ENCODE measurements at places on chromosomes 3 and 15.
A peak's percentile ranks its signal among the peaks of the same experiment; 100 is the strongest.

DNA sequence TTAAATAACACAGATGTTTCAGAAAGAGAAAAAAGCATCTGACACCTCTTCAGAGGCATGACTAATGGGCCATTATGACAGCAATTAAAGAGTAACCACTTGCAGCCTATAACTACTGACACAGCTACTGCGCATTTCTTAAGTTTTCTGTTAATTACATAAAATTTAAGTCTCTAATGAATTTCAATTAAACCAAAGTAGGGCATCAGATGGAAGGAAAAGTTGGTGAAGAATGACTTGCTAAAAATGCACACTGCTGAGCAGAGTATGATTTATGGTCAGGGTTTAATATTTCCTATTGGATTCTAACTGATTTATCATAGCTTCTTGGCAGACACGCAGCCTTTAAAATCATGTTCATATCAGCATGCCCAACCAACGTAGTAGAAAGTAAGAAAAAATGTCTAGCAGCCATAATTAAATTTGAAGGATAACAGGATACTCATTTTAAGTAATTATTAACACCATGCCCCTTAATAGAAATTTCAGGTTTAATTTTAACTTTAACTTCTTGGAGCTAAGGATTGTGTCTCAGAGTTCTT is 140.0 kb downstream of the CBLB start:
- DNase-seq: no peak

- no peak for DNase-seq
These were observed 29.3 kb upstream of the SH3BP5 start for GRCh38 chr3:15361494-15362214.

- DNase-seq: no peak
These were observed 51.6 kb downstream of the ABHD2 start for GRCh38 chr15:89139613-89140499.

DNA sequence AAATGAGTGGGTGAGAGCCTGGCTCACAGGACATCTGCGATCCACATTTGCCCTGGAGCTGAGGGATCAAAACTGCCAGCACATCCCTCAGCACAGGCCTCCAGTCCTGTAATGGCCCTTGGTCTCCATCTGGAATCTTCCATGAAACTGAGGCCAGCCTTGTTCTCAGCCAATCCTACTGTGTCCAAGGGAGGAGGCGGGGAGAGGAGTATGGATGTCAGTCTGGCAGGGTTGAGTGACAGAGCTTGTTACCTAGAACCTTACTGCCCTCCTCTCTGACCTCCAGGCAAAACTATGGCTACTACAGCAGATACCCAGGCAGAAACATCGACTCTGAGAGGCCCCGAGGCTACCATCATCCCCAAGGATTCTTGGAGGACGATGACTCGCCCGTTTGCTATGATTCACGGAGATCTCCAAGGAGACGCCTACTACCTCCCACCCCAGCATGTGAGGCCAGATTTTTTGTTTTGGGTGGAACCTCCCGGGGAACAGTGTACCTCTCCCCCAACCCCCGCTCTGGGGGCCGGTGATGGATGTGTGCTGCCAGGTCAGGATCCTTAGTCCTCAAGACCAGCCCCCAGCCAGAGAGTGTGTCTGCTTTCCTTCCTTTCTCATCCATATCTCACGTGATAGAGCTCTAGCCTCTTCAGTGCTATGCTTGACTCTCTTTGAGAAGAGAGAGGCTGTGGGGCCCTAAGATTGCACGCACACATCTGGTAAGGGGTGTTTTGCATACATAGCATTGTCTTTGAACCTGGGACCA is 41.3 kb downstream of the CHDH start:
- DNase-seq: no peak

GRCh38 chr3:127101411-127102187 is 91.3 kb upstream of the PRR23E start:
- DNase-seq: no peak

GRCh38 chr15:101091080-101092017 is 160.5 kb downstream of the CHSY1 start:
- DNase-seq: no peak

DNA sequence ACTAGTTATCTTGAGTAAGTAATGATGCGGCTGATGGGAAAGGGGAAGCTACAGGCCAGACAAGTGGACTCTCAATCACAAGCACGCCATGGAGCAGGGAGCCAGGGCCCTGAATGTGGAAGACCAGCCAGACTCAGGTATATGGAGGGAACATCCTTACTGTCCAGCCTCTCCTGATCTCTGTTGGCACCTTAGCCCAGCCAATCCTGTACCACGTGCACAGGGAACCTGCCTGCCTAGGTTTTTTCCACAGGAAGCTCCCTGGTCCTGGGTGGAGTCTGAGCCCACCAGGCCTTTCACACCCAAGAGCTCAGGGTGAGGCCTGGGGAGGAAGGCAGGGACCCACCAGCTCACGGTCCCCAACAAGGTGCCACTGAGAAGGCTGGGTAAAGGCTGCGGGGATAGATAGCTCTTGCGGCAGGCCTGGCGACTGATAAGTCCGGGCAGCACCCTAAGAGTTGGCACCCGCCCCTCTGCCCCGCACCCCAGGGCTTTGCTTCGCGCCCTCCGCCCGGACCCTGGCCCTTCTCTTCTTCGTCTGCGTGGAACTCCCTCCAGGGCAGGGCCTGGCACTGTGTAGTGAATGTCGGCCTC is 933 bp upstream of the APEH start:
- DNase-seq: peak; percentile 74

DNA sequence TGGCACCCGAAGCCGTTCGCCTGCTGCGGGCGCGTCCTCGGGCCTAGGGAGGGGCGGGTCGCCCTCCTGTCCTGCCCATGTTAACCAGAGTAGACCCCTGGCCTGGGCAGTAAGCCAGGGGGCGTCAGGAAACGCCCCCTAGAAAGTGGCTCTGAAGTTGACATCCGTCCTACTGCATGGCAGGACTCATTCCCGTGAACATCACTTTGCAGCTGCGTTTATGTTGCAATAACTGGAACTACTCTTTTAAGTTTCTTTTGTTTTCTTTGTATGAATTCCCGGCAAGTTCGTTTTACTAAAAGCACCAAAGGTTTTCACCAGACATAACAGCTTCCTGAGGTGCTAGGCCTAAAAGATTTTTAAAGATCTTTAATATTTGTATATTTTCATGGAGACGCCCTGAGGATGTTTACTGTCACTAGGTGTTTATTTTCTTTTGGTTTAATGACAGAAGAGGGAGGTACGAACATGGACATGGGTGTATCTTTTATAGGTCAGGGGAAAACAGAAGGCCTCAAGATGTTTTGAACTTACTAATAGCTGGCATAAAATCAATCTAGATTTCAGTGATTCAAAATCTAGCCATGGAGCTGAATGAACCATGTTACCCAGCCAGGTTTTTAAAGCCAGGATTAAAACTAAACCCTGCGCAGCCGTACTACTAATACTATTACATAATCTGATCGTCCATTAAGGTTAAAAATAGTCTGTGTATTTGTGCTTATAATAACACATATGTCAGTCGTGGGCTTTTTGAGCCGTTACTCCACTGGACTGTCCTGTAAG is 1.0 kb downstream of the C15orf61 start:
- no peak for DNase-seq

GRCh38 chr3:89107461-89108290 is at the start of gene EPHA3:
EPHA3 (plus strand) TSS chr3:89107621; CDS start chr3:89107749, 128 bp downstream.
- DNase-seq: peak; percentile 18

DNA sequence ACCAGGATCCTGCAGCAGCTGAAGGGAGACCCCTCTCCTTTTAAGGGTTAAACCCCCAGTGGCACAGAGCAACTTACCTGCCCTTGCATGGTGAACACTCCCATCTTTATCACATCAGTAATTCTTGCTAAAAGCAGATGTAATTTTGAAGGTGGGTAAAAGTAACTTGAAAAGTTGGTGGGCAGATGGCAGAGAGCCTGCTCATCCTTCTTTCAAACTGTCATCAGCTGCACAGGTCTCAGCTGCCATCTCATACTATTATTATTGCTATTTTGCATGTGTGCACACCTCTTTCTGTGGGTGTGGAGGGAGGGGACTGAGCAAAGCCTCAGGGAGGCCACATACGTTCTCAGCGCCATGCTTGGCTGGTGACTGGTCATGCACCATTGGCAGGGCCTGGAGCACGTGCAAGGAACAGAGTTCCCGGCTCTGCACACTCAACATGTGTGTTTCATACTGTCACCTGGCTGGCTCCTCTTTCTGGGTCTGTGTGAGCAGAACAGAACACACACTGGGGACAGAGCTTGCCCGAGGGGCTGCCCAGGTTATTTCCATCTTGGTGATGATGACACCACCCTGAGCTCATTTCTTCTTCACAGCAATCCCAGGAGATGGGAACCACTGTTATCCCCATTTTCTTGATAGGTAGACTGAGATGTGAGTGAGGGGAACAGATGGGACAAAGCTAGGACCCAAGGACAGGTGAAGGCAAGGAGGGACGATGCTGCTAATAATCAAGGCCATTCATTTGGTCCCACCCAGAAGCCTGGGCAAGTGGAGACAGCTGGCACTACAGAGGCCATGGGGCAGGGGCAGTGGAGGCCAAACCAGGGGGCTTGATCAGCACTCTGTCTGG is 95.8 kb upstream of the KLF13 start:
- no peak for DNase-seq

DNA sequence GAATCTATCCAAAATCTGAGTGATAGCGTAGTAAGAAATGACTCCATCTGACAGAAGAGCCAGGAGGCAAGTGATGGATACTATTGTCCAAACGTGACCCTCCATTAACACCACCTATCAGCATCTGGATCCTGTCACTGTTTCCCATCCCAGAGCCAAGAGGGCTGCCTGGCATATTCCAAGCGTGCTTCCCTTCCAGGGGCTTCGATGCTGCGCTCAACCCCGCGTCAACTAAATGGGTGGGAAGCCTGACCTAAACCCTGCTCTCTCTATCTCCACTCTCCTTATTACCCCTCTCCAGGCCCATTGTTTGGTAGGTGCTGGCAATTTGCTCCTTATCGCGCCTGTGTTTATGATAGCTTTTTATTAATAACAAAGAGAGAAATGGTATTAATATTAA is 83.2 kb downstream of the NR2F2 start:
- no peak for DNase-seq

GRCh38 chr3:9692416-9692815 is 11.2 kb upstream of the CPNE9 start:
- DNase-seq: no peak

DNA sequence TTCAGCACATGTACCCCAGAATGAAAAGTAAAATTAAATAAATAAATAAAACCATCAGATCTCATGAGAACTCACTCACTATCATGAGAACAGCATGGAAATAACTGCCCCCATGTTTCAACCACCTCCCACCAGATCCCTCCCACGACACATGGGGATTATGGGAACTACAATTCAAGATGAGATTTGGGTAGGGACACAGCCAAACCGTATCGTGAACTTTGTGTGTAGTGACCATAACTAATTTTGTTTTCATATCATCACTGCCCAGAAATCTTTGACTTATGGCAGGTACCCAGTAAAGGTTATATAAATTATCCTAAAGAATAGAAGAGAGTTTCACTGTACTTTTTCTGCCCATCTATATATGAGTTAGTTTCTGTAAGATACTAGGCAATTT is 766.5 kb downstream of the ROBO1 start:
- no peak for DNase-seq

- DNase-seq: peak; percentile 78
These were observed 506 bp upstream of the ATP1B3 start for GRCh38 chr3:141875893-141876380.

- DNase-seq: peak; percentile 24
These were observed 32.6 kb upstream of the PCSK6 start for GRCh38 chr15:101522091-101522490.

- DNase-seq: no peak
These were observed 51.0 kb upstream of the LMCD1 start for GRCh38 chr3:8450618-8451017.

DNA sequence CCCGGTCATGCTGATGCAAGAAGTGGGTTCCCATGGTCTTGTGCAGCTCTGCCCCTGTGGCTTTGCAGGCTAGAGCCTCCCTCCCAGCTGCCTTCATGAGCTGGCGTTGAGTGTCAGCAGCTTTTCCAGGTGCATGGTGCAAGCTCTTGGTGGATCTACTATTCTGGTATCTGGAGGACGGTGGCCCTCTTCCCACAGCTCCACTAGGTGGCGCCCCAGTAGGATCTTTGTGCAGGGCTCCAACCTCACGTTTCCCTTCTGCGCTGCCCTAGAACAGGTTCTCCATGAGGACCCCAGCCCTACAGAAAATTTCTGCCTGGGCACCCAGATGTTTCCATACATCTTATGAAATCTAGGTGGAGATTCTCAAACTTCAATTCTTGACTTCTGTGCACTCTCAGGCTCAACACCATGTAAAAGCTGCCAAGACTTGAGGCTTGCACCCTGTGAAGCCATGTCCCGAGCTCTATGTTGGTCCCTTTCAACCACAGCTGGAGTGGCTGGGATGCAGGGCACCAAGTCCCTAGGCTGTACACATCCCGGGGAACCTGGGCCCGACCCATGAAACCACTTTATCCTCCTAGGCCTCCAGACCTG is 238.4 kb upstream of the MDFIC2 start:
- DNase-seq: peak; percentile 58

- DNase-seq: no peak
These were observed 132.2 kb upstream of the GOLGA6L4 start for GRCh38 chr15:84103345-84103744.

DNA sequence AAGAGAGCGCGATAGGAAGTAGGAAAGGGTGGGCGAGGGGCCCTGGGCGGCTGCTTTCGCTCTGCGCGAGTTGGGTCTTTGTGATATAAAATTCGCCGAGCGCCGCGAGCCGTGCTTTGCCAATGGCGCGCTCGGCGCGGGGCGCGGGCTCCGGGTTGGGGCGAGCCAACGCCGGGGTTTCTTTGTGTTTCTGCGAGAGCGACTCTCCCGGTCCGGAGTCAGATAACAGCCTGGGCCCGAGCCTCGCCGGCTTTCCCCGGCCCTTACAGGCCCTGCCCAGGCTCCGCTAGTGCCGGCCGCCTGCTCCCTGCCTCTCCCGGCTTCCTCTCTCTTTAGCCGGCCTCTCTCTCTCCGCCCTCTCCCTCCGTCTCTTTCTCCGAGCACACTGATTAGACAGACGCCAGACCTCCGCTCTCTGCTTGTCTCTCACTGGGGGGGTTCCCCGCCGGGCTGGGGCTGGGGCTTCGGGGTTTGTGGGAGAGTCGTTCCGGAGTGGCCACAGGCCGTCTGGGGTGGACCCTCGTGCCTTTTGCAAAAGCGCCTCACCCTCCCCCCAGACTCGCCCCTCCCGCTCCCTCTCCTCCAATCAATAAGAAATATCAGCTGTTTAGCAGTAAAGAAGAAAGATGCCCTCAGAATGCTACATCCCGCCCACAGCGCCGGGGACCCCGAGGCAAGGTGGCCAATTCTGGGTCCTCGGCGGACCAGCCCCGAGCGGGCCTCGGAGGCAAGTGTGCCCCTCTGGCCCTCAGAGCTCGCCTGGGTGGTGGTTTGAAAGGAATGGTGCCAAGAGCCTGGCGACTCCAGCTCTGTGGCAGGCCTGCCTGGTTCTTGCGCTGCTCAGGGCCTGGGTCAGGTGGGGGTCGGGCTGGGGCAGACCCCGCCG is 2.9 kb downstream of the NR2F2 start:
- no peak for DNase-seq

GRCh38 chr3:79994397-79994796 is 226.6 kb upstream of the ROBO1 start:
- DNase-seq: no peak

GRCh38 chr3:147380977-147381376 is 25.4 kb downstream of the ZIC4 start:
- DNase-seq: no peak

GRCh38 chr3:39808467-39809180 is 785 bp upstream of the MYRIP start:
- DNase-seq: no peak
